T-helper 2 cell treated with Interferon-gamma antibody and Interleukin-4, amounts not matched to agents 5 μg/mL and 100 μg/mL, for 36 hours (primary cell): ENCODE measurements at places on chromosomes 2 and 18.

- no peak for DNase-seq
Observed at GRCh38 chr2:177669625-177670330, 277.2 kb downstream of the AGPS start.

- DNase-seq, result no peak
Observed at GRCh38 chr2:112585400-112585799, 991 bp downstream of the CHCHD5 start.

DNA sequence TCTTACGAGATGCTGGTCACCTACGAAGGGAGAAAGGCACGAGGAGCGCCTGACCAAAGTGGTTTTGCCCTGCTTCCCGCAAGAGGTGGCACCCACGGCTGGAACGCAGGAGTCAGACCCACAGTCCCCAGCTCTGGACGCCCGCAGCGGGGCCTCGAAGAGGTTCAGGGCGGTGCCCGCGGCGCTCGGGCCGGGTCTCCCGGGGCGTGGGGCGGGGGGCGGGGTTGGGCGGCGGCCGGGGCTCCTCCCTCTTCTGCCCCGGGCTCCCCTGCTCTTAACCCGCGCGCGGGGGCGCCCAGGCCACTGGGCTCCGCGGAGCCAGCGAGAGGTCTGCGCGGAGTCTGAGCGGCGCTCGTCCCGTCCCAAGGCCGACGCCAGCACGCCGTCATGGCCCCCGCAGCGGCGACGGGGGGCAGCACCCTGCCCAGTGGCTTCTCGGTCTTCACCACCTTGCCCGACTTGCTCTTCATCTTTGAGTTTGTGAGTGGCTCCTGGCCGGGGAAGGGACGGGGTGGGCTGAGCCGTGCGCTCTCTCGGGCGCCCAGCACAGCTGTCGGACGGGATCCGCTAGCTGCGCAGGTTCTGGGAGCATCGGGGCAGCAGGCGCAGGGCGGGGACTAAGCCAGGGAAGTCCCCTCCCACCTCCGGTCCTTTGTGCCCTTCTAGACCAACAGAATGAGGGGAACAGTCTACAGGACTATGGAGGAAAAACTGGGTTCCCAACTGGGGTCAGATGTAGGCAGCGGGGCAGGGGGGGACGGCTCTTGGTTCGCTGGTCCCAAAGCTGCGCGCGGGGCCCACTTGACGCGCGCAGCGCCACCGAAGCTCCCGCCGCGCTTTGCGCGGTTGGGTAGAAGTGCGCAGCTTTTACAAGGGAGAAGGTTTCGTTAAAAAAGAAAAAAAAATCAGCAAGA is at the start of gene MAL:
Gene MAL (plus strand): TSS at position 303 of the 914 bp plus-strand sequence. CDS start 85 bp downstream, at position 388.
- DNase-seq, result peak; percentile 68

DNA sequence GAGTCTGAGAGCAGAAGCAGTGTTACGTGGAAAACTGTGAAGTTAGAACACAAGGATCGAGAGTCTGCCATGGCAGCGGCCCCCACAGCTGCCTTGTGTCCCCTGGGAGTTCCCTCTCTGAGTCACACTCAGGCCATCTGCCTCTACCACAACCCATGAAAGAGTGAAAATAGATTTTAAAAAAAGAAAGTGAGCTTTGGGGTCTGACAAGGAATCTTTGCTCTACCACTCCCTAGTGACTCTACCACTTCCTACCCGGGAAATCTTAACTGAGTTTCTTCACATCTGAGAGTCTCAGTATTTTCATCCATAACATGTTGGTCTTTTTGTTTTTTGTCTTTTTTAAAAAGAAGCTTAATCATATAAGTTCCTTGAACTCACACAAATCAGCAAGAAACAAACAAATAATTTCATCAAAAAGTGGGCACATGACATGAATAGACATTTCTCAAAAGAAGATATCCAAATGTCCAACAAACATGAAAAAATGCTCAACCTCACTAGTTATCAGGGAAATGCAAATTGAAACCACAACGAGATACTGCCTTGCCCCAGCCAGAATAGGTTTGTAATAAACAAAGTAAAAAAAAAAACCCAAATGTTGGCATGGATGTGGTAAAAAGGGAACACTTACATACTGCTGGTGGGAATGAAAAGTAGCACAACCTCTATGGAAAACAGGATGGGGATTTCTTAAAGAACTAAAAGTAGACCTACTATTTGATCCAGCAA is 2.4 kb upstream of the MSGN1 start:
- DNase-seq, result no peak

GRCh38 chr18:11654736-11655605 is 34.1 kb upstream of the GNAL start:
- DNase-seq, result peak; percentile 6

DNA sequence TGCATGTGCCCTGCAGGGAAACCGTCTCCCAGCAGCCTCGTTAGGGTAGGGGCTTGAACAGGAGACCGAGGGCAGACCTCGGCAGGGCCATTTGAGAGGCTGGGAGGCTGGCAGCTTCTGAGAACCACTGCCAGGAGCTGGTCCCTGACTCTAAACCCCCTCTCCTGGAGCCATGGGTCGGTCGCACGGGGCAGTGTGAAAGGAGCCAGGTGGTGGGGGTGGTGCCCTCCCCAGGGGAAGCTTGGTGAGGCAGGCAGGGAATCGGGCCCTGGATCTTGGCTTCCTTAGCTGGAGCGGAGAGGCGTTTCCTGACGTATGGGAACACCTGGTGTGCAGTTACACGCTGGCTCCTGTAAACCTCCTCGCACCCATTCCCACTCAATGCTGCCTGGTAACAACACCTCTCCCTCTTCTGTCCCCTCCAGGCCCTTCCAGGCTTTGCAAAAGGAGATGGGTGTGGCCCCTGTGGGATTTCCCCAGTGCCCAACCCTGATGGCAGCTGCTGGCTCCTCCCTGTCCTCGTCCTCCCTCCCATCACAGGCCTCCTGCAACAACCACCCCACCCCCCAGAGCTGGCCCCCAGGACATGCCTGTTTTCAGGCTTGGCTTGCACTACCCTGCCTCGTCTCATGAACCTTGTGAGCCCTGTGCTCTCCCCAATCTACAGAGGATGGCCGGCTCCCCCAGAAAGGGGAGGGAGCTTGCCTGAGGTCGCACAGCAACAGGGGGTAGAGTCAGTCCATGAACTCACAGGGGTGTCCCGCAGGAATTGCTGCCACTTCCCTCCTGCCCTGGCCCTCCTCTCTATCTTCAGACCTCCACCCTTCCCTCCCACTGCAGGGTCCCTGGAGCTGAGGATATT is 24.4 kb downstream of the ADRA2B start:
- DNase-seq, result no peak

DNA sequence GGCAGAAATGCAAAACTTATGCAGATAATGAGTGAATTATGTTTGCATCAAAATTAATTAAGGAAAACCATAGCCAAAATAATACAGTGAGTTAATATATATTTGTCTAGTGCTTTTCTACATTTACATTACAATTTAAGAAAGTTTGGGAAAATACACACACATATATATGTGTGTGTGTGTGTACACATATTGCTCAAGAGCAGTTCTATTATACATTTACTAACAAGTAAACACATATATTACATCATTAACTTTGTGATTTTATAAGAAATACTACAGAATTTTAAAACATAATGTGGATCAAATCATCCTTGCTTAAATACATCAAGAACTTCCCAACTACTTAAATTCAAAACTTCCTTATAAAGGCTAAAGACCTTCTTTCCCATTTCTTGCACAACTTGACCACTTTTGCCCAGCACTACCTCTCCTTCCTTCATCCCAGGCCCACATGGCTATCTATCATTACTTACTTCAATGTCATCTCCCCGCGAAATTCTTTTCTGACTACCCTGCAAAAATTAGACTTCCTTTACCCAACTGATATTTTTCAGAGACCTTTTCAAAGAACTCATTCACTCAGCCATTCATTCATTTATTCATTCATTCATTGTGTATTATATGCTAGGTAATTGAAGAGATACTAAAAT is 68.4 kb downstream of the COL5A2 start:
- no peak for DNase-seq

GRCh38 chr2:27870724-27871123 is 19.5 kb downstream of the RBKS start:
- no peak for DNase-seq

DNA sequence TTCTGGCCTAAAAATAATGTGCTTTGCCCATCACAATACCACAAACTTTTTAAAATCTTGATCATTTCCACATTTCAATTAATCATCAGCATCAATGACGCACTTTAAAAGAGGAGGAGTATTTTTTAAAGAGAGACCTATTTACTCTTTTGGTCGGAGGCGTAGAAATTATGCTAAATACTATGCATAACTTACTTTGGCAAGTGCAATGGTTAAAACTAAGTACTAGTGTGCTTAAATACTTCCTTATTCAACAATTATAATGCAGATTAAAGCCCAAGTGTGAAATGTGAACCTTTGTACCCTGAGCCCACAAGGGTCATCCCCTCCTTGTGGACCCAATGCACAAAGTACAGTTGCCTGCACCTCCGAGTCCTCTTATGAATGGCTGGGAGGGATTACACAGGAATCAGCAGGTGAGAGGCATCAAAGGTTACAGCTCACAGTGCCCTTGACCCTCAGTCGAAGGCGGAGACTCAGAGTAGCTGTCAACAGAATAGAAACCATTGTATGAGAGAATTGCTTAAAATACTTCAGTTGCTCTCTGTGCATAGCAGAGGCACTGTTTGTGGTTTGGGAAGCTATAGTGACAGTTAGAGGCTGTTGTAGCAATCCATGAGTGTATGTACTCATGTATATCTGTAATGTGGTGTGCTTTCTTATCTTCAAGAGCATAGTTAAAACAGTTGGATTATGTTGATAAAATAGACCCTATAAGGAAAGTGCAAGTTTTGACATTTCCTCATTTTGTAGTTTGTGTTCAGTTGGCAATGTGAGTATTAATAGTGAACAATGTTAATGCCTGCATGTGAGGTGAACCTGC is 151.7 kb upstream of the ITGA4 start:
- peak; percentile 70 for DNase-seq

DNA sequence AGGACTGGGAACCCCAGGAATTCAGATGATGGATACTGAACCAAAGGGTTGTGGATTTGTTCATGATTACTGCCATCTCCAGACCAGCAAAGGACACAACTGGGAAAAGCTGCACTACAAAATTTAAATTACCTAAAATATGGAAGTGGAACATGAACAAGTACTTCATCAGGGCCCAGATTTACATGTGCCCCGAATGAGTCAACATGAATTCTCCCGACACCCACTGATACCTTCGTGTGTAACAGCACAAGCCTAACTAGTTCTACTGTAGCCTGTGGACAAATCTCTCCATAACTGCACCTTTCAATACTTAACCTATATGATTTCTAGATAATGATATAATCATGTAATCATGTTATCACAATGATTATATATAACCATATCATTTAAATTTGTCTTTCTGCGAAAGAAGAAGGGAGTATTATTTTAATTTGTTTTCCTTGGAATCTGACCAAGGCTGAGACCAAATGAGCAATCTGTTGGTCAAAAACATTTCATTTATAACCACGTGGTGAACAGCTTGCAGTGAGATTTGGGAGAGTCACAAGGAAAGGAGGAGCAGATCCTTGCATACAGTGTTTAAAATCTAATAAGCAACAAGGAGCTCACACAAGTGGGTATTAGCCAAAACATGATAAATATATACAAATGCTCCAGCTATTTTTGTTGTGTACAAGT is 70.5 kb downstream of the CACNB4 start:
- no peak for DNase-seq

- no peak for DNase-seq
Observed at GRCh38 chr2:169778446-169778845, 20.2 kb upstream of the SSB start.

DNA sequence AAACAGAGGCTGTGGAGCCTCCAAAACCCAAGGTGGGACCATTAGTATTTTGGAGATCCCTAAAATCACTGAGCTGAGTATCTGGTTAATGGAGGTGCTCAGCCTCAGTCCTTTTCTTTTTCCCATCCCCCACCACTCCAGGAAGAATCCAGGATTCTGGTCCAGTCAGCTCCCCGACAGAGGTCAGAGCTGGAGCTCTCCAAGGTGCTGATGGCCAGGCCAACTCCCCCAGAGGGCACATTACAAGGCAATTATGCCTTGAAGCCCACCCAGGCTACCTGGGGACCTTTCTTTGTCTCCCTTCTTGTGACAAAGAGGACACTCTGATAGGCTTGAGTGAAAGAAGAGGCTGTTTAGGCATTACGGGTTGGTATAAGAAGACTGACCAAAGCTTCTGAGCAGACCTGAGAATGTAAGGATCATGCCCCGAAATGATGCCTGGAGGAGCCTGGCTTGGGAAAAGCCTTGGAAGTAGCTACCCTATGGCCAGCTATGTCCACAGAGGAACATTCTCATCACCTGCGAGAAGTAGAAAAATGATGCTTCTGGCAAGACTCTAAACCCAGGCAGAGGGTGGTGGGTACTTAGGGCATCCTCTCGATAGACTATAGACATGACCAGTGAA is 102.5 kb upstream of the LDAH start:
- DNase-seq, result no peak

GRCh38 chr2:105442721-105443120 is 43.9 kb upstream of the FHL2 start:
- no peak for DNase-seq

- no peak for DNase-seq
Observed at GRCh38 chr2:174856447-174856846, 92.2 kb upstream of the CHRNA1 start.

- no peak for DNase-seq
Observed at GRCh38 chr2:99079226-99079625, 62.3 kb upstream of the C2orf15 start.

DNA sequence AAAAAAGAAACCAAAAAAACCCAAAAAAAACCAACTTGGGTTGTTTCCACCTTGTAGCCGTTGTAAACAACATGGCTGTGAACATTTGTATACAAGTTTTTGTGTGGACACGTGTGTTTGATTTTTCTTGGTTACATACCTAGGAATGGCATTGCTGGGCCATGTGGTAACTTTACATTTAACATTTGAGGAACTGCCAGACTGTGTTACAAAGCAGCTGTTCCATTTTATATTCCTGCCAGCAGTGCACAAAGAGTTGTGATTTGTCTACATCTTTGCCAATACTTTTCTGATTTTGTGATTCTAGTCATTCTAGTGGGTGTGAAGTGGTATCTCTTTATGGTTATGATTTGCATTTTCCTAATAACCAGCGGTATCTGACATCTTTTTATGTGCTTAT is 22.5 kb downstream of the LPIN1 start:
- DNase-seq, result no peak
